ENCODE measurements at places on chromosomes 11 and 22.
A peak's percentile ranks its signal among the peaks of the same experiment; 100 is the strongest.

DNA sequence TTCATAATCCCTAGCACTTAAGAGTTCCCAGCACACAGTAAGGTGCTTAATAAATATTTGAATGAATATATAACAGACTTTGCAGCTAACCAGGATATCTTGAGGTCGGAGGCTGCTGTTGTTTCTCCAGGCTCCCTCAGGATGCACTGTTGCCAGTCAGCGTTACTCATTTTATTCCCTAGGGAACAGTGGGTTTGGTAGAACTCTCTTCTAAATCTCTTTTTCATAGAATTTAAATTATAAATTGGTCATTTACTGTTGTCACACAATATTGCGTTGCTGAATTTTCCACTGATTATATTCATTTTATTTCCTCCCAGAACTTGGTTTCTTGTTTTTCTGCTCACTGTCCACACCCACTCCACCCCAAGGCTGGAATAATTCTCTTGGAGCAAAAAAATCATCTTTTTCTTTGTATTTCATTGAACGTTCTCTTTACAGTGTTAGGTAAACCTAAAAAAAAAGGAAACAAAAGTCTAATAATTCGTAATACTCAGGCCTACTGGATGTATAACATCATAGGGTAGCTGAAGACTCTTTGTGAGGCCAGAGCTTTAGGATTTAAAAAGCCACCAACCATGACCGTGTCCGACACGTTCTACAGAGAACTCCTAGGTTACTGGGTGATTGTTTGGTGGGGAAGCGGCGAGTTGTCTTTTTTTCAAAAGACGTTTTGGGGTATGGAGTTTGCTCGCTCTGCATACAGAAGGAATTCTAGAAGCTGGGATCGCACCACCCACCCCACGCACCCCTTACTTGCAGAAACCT, 766 bp upstream of the CAPRIN1 start:
- peak overlapping the region; percentile 79 for H3K4me3 ChIP-seq
- peaks cover 25% of the 10 kb centered on the region for H3K36me3 ChIP-seq
- H3K4me1 ChIP-seq, result peaks cover 13% of the 10 kb centered on the region

DNA sequence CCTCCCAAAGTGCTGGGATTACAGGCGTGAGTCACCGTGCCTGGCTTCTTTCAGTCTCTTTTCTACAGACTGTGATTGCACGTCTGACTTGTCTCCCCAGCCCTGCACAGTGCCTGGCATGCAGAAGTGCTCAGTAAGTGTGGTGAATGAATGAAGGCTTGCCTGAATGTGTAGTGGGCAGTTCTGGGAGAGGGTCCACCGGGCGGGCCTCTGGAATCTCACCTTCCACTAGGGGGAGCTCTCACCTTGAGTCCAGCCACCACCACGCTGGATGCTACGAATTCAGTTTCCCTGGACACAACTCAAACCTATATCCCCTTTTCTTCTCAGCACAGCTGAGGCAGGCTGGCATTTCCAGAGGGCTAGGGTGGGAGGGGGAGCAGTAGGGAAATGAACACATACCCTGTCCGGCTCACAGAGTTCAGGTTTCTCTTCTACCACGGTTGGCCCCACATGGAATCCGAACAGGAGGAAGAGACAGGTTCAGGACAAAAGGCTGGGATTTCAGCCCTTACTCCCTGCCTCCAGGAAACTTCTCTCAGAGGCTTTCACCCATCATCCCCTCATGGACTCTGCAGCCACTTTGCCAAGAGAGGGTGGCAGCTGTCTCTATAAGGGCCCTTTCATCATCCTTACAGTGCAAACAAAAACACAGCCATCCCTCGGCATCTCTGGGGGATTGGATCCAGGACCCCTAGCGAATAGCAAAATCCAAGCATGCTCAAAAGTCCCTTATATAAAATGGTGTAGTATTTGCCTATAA, 86.8 kb downstream of the NECTIN1 start:
- H3K4me3 ChIP-seq, result no peak overlapping the region
- H3K36me3 ChIP-seq, result no peaks in the 10 kb centered on the region
- no peak overlapping the region for H3K27ac ChIP-seq
- peaks cover 7% of the 10 kb centered on the region for H3K27me3 ChIP-seq

DNA sequence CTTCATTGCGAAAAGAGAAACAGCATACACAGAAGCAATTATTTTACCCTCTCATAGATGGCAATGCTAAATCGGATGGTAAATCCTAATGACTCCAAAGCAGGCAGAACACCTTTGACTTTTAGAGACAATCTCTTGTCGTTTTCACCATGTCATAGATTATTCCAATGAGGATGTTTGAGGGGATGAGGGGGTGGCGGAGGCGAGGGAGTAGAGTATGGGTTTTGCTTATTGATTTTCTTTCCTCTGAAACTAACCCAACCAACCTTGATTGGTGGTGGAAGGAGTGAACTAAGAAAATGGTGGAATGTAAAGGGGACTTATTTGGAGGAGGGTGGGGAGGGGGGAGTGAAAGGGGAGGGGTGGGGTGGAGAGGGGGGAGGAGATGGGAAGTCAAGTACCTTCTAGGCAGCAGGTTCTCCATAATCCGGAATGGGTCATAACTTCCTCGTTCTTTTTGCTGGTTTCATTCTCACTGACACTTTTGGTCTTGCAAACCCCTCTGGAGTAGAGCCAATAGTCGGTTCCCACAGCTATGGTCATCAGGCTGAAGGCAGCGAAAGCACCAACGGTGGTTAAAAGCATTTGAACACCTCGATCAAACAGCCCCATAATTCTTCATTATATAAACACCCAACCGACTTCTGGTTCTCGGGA, 1.5 kb downstream of the CACNG2 start:
- no peak overlapping the region for H3K27ac ChIP-seq
- no peak for DNase-seq
- H3K4me3 ChIP-seq, result no peak overlapping the region
- H3K36me3 ChIP-seq, result no peaks in the 10 kb centered on the region

GRCh38 chr11:20592741-20593140, 6.7 kb upstream of the SLC6A5 start:
- H3K27ac ChIP-seq, result no peak overlapping the region
- DNase-seq, result no peak
- peaks cover 2% of the 10 kb centered on the region for H3K36me3 ChIP-seq
- peaks cover 58% of the 10 kb centered on the region for H3K27me3 ChIP-seq

DNA sequence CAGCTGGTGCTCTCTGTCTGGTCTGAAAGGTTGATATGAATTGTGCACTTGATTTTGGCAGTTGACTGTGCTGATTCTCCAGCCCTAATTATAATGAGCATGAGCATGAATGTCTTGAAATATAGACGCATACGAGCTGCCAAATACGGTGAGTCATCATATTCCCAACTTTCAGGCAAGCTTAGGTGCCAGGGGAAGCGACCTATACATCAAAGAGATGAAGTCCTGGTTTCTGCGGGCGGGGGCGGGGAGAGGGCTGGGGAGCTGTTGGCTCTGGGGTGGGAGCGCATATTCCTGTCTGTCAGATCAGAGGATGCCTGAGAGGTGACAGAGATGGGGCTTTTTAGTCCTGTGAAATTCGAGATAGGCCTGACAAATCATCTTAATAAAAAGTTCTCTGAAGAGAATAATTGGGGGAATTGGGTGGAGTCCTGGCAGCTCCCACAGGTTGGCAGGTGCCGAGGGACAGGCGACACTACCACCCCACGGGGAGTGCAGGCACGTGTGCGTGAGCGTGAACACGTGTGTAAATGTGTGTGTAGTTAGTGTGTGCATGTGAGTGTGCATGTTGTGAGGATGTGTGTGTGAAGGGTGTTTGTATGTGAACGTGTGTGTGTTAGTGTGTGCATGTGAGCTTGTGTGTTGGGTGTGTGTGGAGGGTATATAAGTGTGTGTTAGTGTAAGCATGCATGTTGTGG, 865.3 kb downstream of the TBC1D22A start:
- H3K27ac ChIP-seq, result no peak overlapping the region
- DNase-seq, result no peak
- no peaks in the 10 kb centered on the region for H3K27me3 ChIP-seq
- H3K36me3 ChIP-seq, result no peaks in the 10 kb centered on the region
- H3K4me1 ChIP-seq, result no peaks in the 10 kb centered on the region

- H3K4me1 ChIP-seq, result peaks cover 5% of the 10 kb centered on the region
- H3K27me3 ChIP-seq, result peaks cover 35% of the 10 kb centered on the region
- no peaks in the 10 kb centered on the region for H3K36me3 ChIP-seq
- peak overlapping the region; percentile 51 for H3K4me3 ChIP-seq
- H3K27ac ChIP-seq, result no peak overlapping the region
These were observed 1.0 kb downstream of the B4GALNT4 start for GRCh38 chr11:370070-370941.

DNA sequence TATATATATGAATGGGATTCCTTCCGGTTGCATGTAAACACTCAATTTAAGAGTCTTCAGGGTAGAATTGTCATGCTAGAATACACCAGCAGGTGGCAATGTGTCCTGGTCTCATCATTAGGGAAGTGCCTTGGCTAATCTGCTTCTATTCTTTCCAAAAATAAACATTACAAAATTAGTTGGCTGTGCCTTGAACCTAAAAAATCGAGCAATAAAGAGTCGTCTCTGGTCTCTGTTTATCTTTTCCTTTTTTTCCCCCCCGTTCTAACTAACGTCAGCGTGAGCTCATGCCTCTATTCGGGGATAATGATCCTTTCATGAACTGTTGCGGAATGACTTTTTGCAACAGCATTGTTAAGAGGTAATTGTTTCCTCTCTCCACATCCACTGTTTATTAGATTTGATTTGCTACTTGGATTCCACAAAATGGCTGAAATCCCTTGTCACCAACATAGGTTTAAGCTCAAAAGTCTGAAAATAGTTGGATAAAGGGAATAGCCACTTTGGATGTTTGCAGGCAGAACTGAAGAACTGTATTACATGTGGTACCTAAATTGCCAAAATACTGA, 1.2 kb upstream of the ARHGEF12 start:
- peak; percentile 41 for DNase-seq
- H3K36me3 ChIP-seq, result peaks cover 3% of the 10 kb centered on the region
- peaks cover 24% of the 10 kb centered on the region for H3K4me1 ChIP-seq
- peaks cover 57% of the 10 kb centered on the region for H3K27me3 ChIP-seq
- peak overlapping the region; percentile 69 for H3K4me3 ChIP-seq
- H3K27ac ChIP-seq, result no peak overlapping the region

- peaks cover 15% of the 10 kb centered on the region for H3K36me3 ChIP-seq
- DNase-seq, result no peak
- H3K4me3 ChIP-seq, result no peak overlapping the region
- no peaks in the 10 kb centered on the region for H3K27me3 ChIP-seq
- peaks cover 6% of the 10 kb centered on the region for H3K4me1 ChIP-seq
These were observed 5.6 kb downstream of the PICK1 start for GRCh38 chr22:38062791-38063190.

GRCh38 chr22:25848954-25849353, 107.0 kb downstream of the MYO18B start:
- H3K36me3 ChIP-seq, result no peaks in the 10 kb centered on the region
- peaks cover 3% of the 10 kb centered on the region for H3K4me1 ChIP-seq
- no peak overlapping the region for H3K4me3 ChIP-seq
- H3K27me3 ChIP-seq, result no peaks in the 10 kb centered on the region

- no peaks in the 10 kb centered on the region for H3K36me3 ChIP-seq
- DNase-seq, result no peak
These were observed 1246.1 kb upstream of the TENM4 start for GRCh38 chr11:80686889-80687288.

GRCh38 chr11:7909585-7910285, 21.3 kb downstream of the OR10A6 start:
- H3K4me1 ChIP-seq, result no peaks in the 10 kb centered on the region
- peaks cover 28% of the 10 kb centered on the region for H3K27me3 ChIP-seq
- no peak overlapping the region for H3K27ac ChIP-seq
- H3K36me3 ChIP-seq, result no peaks in the 10 kb centered on the region
- no peak overlapping the region for H3K4me3 ChIP-seq

DNA sequence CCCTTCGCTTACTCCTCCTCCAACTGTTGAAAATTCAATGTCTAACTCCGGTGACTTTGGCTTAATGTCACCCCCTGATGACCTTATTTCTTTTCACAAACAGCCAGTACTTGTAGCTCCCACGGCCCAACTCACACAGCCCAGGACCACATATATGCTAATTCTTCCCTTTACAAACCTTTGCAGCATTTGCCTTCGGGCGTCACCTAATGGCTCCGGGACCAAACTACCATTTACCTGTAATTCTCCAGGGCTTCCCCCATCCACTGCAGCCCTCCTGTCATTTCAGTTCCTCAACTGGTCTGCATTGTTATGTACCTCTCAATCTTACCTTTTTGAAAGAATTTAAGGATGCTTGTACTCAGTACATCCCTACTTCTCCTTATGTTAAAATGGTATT, 29.8 kb upstream of the OR56B4 start:
- no peaks in the 10 kb centered on the region for H3K36me3 ChIP-seq
- no peaks in the 10 kb centered on the region for H3K4me1 ChIP-seq
- H3K27me3 ChIP-seq, result peaks cover 18% of the 10 kb centered on the region
- no peak overlapping the region for H3K27ac ChIP-seq

GRCh38 chr11:27230192-27230572, 132.8 kb downstream of the CCDC34 start:
- no peaks in the 10 kb centered on the region for H3K36me3 ChIP-seq
- H3K4me1 ChIP-seq, result no peaks in the 10 kb centered on the region
- no peak for DNase-seq
- no peak overlapping the region for H3K4me3 ChIP-seq
- H3K27me3 ChIP-seq, result peaks cover 5% of the 10 kb centered on the region
- no peak overlapping the region for H3K27ac ChIP-seq

DNA sequence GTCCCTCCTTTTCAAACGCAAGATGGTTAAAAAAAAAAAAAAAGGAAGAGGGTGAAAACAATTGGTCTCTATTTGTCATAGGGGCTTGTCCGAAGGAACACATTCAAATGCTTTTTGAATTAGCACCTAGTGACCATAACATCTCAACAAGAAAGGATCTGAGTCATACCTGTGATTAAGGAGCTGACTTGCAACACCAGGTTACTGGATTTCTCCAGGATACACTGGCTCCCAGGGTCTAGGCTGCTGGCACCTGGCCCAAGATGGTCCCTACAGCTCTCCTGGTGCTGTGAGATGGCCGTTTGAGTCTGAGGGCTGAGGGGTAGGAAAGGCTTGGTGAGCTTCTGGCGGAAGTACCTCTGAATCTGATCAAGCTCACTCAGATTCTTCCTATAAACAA, 28.4 kb upstream of the UCP3 start:
- H3K27ac ChIP-seq, result no peak overlapping the region
- H3K4me3 ChIP-seq, result no peak overlapping the region
- H3K36me3 ChIP-seq, result peaks cover 15% of the 10 kb centered on the region

- H3K4me1 ChIP-seq, result peaks cover 3% of the 10 kb centered on the region
- H3K4me3 ChIP-seq, result no peak overlapping the region
- DNase-seq, result no peak
- H3K27me3 ChIP-seq, result no peaks in the 10 kb centered on the region
- no peak overlapping the region for H3K27ac ChIP-seq
These were observed 49.9 kb downstream of the KIAA1671 start for GRCh38 chr22:25002241-25002985.

Measured in activated naive CD8-positive, alpha-beta T cell treated with anti-CD3 and anti-CD28 coated beads for 36 hours (primary cell).